ENCODE measurements at places on chromosomes 1 and 21.
A peak's percentile ranks its signal among the peaks of the same experiment; 100 is the strongest.

DNA sequence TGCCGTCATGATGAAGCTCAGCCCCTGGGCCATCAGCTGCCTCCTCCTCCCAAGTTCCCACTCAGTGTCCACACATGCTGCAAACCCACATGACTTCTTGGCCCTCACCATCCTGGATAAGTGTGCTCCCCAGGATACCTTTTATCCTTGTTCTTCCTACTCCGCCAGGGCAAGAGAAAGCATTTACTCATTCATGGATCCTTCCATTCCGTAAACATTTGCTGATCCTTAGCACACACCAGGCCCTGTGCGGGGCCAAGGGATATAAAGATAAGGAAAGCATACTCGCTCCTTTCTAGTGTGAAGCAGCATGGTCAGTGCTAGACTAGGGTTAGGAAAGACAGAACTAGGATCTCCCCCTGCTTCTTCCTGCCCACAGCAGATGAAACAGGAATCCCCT lies 122.1 kb upstream of the HMGB4 start:
- peak; percentile 16 for DNase-seq

DNA sequence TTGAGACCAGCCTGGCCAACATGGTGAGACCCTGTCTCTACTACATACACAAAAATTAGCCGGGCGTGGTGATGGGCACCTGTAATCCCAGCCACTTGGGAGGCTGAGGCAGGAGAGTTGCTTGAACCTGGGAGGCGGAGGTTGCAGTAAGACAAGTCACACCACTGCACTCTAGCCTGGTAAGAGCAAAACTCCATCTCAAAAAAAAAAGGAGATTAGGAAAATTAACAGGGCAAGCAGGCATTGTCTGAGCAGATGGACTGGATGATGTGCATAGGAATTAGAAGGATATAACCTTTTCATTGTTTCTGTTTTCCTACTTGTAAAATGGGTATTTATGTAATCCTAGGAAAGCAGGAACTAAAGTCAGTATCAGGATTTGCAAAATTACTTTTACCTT lies 15.6 kb downstream of the TARDBP start:
- no peak for DNase-seq

DNA sequence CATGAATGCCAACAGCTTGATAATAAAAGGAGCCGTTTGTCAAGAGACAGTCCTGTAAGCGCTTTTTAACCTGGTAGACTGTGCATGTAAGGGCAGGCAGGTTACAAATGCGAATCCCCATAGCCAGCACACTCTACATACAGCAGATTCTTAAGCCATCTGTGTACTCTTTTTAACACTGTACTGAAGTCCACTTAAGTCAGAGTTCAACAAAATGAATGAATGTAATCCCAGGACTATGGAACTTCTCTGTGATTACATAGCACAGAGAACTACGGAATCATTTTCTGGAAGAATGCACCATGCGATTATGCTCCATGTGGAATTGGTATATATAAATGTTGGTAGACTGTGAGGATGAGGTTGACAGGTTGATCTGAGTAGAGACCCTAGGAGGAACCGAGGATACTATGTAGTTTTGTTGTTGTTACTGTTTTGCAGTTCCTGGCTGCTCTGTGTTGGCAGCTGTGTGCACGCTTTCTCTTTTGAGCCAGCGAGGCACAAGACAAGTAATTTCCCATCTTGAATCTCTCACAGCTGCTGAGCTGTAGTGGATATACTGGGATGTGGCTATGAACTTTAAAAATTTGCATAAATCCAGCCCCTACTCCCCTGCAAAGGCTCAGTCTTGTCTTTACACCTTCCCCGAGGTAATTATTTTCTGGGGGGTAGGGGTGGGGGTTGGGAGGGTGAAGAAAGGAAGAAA lies 21.9 kb downstream of the LRRC8D start:
- no peak for DNase-seq

- peak; percentile 79 for DNase-seq
Observed at GRCh38 chr1:157369808-157370521, 182.3 kb downstream of the FCRL5 start.

DNA sequence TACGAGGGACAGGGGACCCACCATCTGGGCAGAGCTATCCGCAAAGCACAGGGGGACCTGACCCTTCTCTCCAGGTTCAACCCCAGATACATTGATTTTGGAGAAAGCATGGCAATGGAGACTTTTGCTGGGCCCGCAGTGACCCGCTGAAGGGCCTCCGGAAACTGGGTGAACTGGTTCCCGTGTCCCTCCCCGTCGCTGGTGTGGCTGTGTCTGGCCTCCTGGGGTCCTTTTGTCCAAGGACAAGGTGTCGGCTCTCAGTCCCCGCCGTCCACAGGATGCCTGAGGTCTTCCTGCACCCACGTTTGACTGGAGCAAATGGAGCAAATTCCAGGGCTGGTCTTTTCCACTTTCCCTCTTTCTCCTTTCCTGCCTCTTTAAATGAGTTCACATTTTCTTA lies 176.3 kb downstream of the PRDM16 start:
- DNase-seq: no peak

GRCh38 chr21:40425981-40426380 lies 421.0 kb downstream of the DSCAM start:
- peak; percentile 69 for DNase-seq

DNA sequence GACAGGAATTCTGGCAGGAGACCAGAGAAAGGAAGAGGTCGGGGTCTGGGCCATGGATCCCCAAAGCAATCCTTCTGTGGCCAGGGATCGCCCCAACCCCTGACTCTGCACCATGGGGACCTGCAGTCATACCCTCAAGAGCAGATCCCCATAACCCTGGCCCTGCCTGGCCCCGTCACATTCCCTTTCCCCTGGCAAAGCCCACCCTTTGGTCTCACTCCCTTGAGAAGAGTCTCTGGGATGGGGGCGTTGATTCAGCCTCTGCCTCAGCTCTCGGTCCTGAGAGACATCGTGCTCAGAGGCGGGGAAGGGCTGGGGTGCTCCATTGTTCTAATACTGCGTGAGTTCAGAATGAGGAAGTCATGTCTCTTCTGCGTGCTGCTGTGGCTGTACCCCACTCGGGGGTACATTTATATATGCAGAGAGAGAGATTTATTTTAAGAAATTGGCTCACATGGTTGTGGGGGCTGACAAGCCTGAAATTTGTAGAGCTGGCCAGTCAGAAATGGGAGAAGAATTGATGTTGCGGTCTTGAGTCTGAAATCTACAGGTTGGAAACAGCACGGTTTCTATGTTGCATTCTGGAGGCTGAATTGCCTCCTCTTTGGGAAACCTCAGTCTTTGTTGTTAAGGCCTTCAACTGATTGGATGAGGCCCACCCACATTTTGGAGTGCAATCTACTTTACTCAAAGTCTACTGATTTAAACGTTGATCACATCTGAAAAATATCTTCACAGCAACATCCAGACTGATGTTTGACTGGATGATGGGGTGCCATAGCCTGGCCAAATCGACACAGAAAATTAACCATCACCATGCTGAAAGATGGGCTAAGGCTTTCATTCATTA lies 4.2 kb upstream of the PADI2 start:
- no peak for DNase-seq

- DNase-seq: no peak
Observed at GRCh38 chr1:158818560-158818959, 12.6 kb upstream of the MNDA start.

DNA sequence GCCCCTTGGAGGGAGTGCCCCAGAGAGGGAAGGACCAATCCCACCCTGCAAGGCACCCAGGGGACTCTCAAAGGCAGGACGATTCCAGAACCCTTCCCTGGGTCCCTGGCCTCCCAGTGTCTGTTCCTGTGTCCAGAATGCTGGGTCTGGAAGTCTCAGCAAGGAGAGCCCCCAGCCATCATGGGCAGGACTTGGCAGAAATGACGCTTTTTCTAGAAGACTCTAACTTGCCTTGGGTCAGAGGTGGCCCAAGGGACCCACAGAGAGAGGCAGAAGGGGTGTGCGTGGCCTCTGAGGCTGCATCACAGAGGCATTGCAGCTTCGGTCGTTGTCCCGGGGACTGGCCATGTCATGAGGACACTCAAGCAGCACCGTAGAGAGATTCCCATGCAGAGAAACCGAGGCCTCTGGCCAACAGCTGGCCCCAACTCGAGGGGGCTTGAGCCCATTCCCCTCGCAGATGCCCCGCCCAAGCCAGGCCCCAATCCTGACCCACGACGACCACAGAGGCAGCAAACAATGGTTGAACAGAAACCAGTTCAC lies 57.8 kb downstream of the WNT9A start:
- DNase-seq: peak; percentile 48

GRCh38 chr1:8382608-8383505 lies 64.9 kb downstream of the SLC45A1 start:
- DNase-seq: peak; percentile 19

GRCh38 chr1:21099034-21099868 lies 77.4 kb downstream of the EIF4G3 start:
- no peak for DNase-seq

- DNase-seq: no peak
Observed at GRCh38 chr1:103063921-103064320, 44.4 kb downstream of the COL11A1 start.

DNA sequence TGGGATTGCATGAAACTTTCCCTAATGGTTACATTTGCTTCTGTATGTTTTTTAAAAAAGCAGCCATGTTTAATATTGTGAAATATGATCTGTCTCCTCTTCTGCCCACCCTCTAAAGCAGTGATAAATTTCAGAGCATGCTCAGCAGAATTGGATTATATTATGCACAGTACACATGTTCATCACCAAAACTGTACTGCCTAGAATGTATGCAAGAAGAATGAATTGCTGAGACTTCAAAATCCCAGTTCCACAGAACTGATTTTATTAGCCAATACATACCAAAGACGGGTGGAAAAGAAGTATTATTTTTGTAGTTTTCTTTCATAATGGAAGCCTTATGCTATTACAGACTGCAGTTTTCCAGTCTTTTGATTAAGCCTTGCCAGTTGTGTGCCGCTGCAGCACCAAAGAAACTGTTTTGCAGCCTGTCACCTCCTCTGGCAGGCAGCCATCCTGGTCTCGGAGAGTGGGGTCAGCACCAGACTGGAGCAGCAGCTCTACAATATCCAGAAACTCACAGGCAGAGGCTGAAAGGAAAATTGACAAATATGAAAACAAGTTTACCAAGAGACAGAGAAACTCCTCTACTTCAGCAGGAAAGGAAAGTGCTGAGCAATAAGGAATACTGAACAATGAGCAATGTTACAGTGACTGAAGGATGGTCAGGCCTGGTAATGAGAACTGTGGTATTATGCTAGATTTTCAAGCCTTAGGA lies 58.1 kb downstream of the LHX4 start:
- DNase-seq: no peak
